NCI-H510A treated with DMSO at 0.1 percent for 48 hours (cell line): ENCODE measurements at places on chromosomes 13 and 19.

GRCh38 chr19:42419309-42419708 is 7.9 kb downstream of the LIPE start:
- no peak for DNase-seq

- no peak for DNase-seq
These were observed 137.0 kb downstream of the KCNRG start for GRCh38 chr13:50152224-50152623.

- DNase-seq = no peak
These were observed 351.5 kb downstream of the KLF12 start for GRCh38 chr13:73782450-73783449.

GRCh38 chr19:17686023-17686521 is 2.1 kb downstream of the UNC13A start:
- no peak for DNase-seq

- DNase-seq = no peak
These were observed 88.9 kb downstream of the SLC25A15 start for GRCh38 chr13:40878321-40878720.

DNA sequence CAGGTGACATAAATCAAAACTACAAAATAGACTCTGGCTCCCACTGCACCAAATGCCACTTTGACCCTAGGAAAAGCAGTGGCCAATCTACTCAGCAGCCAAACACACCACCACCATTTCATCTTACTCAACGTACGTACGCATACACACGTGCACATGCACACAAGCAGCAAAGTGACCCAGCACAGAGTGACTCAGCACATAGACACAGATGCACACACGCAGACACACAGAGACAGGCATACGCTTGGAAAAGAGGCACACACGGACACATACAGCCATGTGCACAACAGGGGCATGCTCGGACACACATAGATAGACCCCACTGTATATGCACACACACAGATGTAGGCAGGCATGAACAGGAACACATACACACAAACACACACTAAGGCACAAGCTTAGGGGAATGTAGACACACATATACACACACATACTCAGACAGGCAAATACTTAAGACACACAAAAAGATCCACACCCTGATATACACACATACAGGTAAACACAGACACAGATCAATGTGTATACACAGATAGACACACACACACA is 37.3 kb downstream of the PEPD start:
- DNase-seq = no peak

DNA sequence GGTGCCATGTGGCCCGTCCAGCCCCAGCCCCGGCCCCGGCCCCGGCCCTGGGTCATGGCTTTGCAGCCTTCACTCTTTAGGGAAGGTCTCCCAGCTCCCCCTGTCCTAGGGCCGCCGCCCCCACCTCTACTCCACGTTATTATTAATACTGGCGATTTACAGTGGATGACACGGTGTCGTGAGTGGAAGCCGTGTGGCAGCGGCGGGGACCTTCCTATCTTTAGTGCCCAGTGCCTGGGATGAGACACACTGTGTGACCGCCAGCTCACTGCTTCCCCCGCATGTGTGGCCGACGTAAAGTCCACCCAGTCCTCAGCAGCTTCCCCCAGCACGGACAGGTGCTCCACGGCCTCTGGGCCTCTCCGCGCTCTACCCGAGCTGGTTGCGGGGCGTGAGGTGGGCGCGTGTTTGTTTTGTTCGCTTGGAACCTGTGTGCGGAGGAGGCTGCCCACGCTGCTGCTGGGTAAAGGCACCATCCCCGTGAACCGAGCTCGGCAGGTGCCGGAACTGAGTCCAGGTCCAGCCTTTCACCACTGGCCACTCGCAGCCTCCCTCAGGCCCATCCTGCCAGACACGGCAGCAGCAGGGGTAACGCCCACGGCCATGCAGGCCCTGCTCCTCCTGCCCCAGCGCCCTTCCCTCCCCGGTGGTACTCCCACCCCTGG is 70.9 kb upstream of the MCF2L start:
- DNase-seq = no peak

GRCh38 chr13:48592688-48593049 is 59.8 kb upstream of the RCBTB2 start:
- DNase-seq = no peak

- DNase-seq = no peak
These were observed 463 bp upstream of the POMP start for GRCh38 chr13:28658539-28658795.

- DNase-seq = no peak
These were observed 416 bp upstream of the DOCK9 start for GRCh38 chr13:98978280-98978679.

- DNase-seq = no peak
These were observed 3.8 kb upstream of the IFNL4 start for GRCh38 chr19:39252458-39252857.

DNA sequence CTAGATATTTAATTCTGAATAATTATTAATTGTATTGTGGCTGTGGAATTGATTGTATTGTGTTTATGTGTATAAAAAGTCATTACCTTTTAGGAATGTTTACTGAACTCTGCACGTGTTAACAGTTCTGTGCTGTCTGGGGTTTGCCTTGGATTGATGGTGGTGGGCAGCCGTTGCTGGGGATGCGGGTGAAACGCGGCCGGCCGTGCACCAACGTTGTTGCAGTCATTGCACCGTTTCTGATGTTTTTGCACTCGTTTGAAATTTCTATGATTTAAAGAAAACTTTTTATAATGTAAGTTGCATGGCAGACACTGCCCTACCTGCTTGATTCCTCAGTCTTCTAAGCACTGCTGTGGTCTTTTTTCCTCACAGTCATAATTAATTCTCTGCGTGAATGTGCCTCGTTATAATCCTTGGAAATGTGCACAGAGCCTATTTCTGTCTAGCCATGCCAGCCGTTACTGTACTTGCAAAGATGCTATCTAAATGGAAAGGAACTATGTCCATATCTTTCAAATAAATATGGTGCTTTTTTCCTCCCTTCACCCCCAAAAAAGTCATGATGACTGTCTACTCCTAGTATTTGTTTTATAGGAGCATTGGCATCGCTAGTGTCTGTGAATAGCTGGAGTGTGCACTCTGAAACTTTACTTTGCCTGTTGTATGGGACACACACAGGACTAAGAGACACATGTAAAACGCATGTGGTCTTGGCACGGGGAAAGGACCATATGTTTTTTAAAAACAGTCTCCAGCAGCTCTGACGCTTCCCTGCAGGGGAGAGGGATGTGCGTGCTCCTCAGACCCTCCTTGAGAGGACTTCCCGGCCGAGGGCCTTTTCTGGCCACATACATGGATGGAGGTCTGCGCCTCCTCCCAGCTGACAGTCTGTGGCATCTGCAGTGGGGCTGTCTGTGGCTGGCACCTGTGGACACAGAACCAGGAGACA is 40.7 kb upstream of the MCF2L start:
- DNase-seq = no peak

DNA sequence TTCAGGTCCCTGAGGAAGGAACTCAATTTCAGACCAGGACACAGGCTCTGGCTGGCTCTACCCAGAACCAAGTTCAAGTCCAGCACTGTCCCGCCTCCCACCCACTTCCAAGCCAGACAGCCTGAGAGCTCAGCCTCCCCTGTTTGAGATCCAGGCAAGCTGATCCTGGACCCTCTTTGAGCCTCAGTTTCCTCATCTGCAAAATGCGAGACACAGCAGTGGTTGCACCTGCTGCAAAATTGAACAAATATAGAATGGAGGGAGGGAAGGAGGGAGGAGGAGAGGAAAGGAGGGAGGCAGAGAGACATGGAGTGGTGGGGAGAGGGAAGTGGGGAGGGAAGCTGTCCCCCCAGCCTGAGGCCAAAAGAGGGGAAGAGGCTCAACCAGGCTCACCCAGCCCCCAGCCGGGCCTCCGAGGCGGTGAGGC is 751 bp downstream of the TMEM221 start:
- no peak for DNase-seq

GRCh38 chr13:79966059-79966458 is 374.9 kb downstream of the SPRY2 start:
- no peak for DNase-seq

- DNase-seq = no peak
These were observed 673 bp downstream of the ZNF486 start for GRCh38 chr19:20167651-20168122.

DNA sequence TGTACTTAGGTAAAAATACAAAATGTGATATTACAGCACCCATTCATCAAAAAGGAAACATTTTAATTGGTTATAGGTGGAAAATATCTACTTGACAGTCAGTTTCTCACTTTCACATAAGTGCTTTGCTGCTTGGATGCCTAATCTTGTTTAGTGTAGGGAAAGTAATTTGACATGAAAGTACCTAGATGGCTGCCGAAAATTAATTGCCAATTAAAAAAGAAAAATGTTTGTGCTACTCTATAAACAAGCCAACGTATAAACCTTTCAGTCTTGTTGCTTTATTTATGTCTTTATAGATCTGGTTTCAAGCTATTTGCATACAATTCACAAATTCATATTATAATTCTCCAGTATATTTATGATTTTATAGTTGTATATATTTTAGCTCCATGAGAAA is 729.9 kb downstream of the DACH1 start:
- DNase-seq = no peak

DNA sequence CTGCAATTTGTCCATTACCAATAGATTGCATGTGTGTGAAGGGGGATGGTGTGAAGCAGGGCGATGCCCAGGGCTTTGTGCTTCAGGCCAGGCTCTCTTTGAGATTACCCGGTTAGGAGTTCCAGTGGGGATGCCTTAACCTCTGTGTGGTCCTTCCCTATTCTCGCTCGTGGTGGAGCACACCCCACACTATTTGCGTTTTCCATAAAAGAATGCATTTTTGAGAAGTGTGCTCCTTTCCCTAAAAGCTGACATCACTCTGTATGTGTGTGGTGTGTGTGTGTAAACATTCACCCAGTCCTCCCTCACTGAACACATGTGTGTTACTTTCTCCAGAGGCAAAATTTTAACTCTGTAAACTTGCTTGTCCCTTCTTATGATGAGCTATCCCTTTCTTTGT is 308.3 kb downstream of the SLC7A1 start:
- no peak for DNase-seq
